ENCODE measurements at places on chromosomes 1 and 21. TPM values are rescaled to one million over a fixed set of nuclear protein-coding genes. Genes with fewer than 3 reads are reported as not detected.

TSACC gene
- total RNA-seq: 1.8 TPM

NUP210L gene
- total RNA-seq: not detected

NEXN gene
- total RNA-seq: 8.5 TPM

TMPRSS15 gene
- not detected for total RNA-seq

DNAJC6 gene
- 4.7 TPM for total RNA-seq

SDHC gene
- 248 TPM for total RNA-seq

SH2D5 gene
- 17.1 TPM for total RNA-seq

CA6 gene
- not detected for total RNA-seq
